Heart left ventricle (tissue), 16 donors: ENCODE measurements at places on chromosomes 6 and 20. TPM values are rescaled to one million over a fixed set of nuclear protein-coding genes. Genes with fewer than 3 reads are reported as not detected.

Gene TNNC2
- total RNA-seq = not detected

Gene TMEM74B
- total RNA-seq = 1.4 TPM

Gene PPARD
- 15.9 TPM for total RNA-seq

- no peak for DNase-seq
These were observed 97.2 kb upstream of the MAP7 start for GRCh38 chr6:136647363-136647852.

- no peak for DNase-seq
These were observed 55.6 kb downstream of the ZNF292 start for GRCh38 chr6:87210979-87211378.

DNA sequence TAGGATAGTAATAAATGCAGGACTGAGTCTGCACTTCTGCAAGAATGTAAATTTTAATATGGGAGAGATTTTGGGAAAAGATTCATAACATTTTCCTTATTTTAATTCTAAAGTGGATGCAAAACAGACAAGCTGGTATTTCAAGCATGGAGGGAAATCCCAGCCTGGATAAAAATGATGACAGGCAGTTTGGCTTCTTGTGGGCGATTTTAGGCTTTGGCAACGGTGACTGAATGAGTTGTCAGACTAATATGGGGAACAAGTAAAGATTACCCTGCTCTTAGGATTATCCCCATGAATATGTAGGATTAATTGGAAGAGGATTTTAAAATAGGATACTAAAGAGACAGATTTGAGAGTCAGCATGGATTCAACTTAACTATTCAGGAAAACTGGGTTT, 21.0 kb downstream of the OGFRL1 start:
- no peak for DNase-seq

DNA sequence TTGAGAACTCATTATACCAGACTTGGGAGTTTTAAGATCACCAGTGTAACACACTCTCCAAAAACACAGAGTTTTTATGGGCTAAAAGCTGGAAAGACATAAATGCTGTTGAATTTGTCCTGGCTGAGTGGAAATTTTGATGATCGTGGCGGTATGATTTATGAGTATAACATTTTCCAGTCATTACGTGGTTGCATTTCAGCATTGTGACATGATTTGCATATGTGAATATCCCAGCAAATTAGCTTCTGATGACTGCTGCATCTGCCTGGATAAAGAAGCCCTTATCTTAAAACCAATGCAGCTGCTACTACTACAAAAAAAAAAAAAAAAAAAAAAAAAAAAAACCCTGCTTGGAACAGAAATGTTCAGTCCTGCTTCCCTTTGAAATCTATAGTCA, 850.9 kb downstream of the TFAP2A start:
- no peak for DNase-seq

DNA sequence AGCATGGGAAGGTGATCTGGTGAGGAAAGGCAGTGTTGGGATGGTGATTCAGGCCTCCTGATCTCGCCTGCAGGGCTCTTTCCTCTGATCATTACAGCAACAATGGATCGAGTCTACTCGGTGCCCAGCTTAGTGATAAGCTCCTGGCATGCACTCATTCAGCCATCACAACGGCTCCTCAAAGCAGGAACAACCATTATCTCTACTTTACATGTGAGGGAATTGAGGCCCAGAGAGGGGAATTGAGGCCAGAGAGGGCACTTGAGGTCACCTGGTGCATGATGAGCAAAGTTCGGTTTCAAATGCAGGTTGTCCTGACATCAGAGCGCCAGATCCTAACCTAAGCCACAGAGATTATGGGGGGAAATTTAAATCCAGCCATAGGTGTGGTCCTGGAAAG, 42.0 kb upstream of the BPIFA2 start:
- no peak for DNase-seq

DNA sequence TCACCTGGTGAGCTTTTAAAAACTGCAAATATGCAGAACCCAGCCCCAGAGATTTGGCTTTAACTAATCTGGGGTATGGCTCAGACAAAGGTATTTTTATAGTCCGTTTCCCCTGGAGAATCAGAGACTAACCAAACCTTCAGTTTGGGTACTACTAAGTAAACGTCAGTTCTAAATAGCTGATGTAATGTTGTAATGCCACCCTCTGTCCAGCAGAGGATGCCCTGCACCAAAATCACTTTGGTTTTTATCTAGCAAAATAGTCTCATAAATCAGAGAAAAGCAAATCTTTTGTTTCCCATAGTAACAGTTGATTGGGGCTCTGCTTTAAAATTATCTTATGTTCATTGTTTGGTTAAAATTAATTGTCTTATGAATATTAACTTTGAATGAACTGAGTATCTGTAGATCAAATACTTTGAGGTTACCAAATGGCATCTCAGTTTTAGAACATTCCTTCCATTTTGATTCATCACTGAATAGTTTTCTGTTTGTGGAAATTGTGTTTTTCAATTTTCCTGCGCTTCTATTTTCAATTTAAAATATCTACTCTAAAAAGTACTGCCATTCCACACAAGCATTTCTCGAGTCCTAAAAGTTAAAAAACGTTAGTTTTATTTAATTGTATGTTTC, 278.3 kb upstream of the PLCB4 start:
- peak; percentile 38 for DNase-seq

GRCh38 chr6:109987196-109987595, 9.1 kb downstream of the GPR6 start:
- no peak for DNase-seq

DNA sequence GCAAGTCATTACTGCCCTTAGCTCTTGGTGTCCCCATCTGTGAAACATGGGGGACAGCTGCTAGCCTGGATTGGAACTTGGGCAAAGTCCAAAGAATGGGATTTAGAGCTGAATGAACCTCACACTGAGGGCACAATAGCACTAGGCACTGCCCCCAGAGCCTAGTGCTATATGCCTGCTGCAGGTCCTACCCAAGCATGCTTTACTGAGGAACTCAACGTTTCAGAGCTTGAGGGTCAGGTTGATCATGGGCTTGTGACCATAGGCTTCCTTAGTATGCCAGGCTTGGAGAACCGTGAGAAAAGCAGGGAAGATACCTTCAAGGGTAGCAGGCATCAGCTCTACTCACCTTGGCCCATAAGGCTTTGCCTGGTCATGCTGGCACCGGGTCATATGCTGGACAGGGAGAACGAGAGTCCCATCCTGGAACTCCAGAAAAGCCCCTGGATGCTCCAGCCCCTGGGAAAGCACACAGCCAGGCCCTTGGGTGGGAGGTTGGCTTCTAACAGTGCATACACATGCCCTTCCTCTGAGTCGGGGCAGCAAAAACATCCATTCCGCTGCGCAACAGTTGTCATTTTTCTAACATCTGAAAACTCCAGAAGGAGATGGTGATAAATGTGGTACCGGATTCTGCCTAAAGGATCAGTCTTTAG, 29.7 kb downstream of the EIF2S2 start:
- no peak for DNase-seq

DNA sequence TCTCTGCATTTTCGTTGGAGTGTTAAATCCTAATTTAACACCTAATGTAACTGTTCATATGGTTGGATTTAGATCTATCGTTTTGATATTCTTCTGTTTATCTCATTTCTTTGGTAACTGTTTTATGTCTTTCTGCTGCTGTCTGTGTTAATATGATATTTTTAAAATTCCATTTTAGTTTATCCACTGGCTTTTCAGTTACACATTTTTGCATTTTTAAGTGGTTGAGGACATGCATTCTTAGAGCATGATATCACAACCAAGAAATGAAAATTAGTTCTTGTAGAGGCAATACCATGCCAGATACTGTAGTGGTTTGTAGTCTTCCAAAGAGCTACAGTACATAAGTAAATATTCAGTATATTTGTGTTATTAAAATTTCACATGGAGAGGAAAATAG, 58.6 kb downstream of the LIN28B start:
- no peak for DNase-seq

DNA sequence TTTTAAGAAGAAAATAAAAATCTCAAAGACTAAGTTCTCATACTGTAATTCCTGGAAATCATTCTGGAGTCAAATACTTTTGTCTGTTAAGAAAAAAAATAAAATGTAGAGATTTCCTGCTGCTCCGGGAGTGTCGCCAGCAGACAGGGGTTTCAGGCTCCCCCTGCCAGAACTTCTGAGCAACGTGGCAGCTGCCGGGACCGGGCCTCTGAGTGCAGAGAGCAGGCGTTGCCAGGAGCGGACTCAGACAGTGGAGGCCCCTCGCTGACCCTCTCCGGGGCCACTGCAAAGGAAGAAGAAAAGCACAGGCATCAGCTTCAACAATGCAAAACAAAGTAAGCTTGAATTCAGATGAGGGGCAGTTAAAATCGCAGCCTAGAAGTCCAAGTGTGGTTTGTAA, 95.5 kb downstream of the THBS2 start:
- DNase-seq = peak; percentile 74

GRCh38 chr6:45822246-45822812, 193.3 kb downstream of the CLIC5 start:
- DNase-seq = no peak

DNA sequence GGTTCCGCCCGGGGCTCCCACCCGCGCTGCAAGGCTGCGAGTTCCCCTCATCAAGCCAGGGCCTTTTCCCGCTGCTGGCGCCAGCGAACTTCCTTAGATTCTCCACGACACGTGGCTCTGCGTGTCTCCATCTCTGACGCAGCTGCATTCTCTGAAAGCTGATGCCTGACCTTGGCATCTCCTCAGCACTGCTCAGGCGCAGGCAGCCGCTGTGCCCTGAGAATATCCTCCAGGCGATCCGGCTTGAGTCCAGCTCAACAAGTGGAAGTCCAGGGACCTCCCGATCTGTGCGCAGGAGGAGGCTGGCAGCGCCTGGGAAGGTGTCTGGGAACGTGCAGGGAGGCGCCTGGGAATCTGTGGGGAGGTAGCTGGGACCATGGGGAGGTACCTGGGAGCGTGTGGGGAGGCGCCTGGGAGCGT, 171.2 kb upstream of the THBS2 start:
- no peak for DNase-seq

- DNase-seq = no peak
These were observed 110.1 kb upstream of the SIM1 start for GRCh38 chr6:100574836-100575235.
